PC-9 (cell line): ENCODE measurements at places on chromosomes 5 and 9. TPM values are rescaled to one million over a fixed set of nuclear protein-coding genes. Genes with fewer than 3 reads are reported as not detected.

PCDHAC2 gene
- total RNA-seq: 2.8 and 3.4 TPM in 2 replicates

GCNT4 gene
- total RNA-seq: 1.1 and 1.4 TPM in 2 replicates

NMUR2 gene
- total RNA-seq: not detected in 2 replicates

NOXA1 gene
- total RNA-seq: 10.5 and 22.8 TPM in 2 replicates

C1QTNF3 gene
- total RNA-seq: 8.3 and 9.4 TPM in 2 replicates

TRAF1 gene
- 2.7 and 2.9 TPM in 2 replicates for total RNA-seq

PCDHA9 gene
- total RNA-seq: not detected in 2 replicates

SLC6A18 gene
- total RNA-seq: not detected in 2 replicates

PTGDS gene
- total RNA-seq: 1.7 and 2.0 TPM in 2 replicates

OR2V2 gene
- not detected in 2 replicates for total RNA-seq

PCDHB8 gene
- total RNA-seq: not detected in 2 replicates
